ENCODE measurements at places on chromosomes 3 and 15. TPM values are rescaled to one million over a fixed set of nuclear protein-coding genes. Genes with fewer than 3 reads are reported as not detected.

DNA sequence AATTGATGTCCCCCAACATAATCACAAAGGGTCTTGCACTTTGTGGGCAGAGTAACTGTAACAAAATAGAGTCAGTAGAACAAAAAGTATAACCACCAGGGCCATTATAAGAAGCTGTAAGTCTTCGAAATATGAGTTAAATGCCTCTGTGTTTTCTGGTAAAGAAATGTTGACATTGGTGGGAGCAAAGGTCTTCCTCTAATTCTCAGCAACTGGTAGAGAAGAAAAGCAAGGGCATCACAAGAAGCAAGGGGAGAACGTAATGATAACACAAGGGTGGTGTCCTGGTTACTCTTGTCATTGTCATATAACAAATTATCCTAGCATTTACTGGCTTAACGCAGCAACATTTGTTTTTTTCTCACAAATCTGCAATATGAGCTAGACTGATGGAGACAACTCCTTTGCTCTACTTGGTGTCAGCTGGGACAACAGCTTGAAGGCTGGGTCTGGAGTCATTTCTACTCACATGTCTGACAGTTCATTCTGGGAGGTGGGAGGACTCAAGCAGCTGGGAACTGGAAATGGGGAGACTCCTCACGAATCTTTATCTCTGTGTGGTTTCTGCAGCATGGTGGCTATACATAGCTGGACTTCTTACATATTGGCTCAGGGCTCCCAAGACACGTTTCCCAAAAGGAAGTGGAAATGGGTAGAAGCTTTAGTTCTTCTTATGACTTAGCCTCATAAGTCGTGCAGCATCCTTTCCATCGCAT, 20.2 kb downstream of the DNAJB11 start:
- H3K4me3 ChIP-seq: no peak overlapping the region
- no peaks in the 10 kb centered on the region for H3K4me1 ChIP-seq
- H3K36me3 ChIP-seq: no peaks in the 10 kb centered on the region
- no peak overlapping the region for H3K27ac ChIP-seq
- DNase-seq: no peak

FBLN2 gene
- total RNA-seq: 94.3 TPM

SLC25A38 gene
- total RNA-seq: 20.6 TPM

GRCh38 chr3:18499301-18499700, 74.2 kb upstream of the SATB1 start:
- H3K36me3 ChIP-seq: no peaks in the 10 kb centered on the region
- no peak overlapping the region for H3K27ac ChIP-seq
- no peak overlapping the region for H3K4me3 ChIP-seq
- H3K27me3 ChIP-seq: no peaks in the 10 kb centered on the region
- no peaks in the 10 kb centered on the region for H3K4me1 ChIP-seq

DNA sequence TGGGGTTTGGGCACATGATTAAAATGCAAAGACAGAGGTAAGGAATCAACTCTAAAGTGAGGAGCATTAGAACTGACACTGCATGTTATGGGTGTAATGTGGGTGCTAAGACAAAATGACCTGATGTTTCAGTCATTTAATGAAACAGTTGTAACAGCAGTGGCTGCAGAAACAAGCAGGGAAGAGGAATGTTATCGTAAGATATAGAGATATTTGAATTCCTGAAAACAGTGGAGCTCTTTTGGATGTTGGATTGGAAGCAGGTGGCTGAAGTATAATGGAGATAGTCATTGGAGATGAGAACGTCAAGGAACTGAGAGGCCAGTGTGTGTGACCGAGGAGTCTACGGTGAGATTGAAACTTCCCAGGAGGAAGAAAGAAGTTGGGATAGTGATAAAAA, 1065.2 kb downstream of the ZPLD1 start:
- no peak overlapping the region for H3K4me3 ChIP-seq
- H3K27me3 ChIP-seq: no peaks in the 10 kb centered on the region
- H3K36me3 ChIP-seq: no peaks in the 10 kb centered on the region
- no peak for DNase-seq

- no peak for DNase-seq
- no peaks in the 10 kb centered on the region for H3K36me3 ChIP-seq
- no peak overlapping the region for H3K27ac ChIP-seq
- H3K27me3 ChIP-seq: no peaks in the 10 kb centered on the region
- no peaks in the 10 kb centered on the region for H3K4me1 ChIP-seq
- no peak overlapping the region for H3K4me3 ChIP-seq
These were observed 29.8 kb upstream of the SLC25A36 start for GRCh38 chr3:140911822-140912221.

GRCh38 chr3:162217647-162218046, 721.0 kb downstream of the OTOL1 start:
- no peak overlapping the region for H3K27ac ChIP-seq
- no peak for DNase-seq
- H3K27me3 ChIP-seq: no peaks in the 10 kb centered on the region
- H3K36me3 ChIP-seq: no peaks in the 10 kb centered on the region
- H3K4me3 ChIP-seq: no peak overlapping the region

MOBP gene
- total RNA-seq: not detected

DNA sequence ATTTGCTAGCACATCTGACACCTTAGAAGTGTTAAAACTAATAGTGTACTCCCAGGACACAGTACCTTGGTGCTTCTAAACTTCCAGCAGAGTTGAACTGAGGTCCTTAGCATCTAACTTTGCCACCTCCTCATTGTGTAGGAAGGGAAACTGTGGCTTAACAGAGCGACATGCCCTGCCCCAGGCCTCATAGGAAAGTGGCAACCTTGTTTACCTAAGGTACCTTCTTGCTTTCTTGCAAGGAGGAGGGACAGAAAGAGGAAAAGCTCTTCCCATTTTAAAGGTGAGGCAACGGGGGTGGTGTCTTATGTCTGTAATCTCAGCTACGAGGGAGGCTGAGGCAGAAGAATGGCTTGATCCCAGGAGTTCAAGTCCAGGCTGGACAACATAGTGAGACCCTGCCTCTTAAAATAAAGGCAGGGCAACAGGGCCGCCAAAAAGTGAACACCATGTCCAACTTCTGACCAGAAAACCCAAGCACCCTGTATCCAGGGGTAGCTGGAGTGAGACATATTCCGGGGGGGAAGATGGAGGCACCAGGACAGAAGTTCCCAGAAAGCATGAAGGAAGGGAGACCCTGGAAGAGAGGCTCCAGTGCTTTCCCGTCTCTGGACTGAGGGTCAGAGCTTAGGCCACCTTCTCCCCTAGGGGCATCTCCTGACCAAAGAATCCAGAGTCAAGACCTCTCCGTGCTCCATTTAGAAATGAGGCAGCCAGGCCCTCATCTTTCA, 540 bp upstream of the KLHL40 start:
- no peak for DNase-seq
- no peaks in the 10 kb centered on the region for H3K36me3 ChIP-seq
- peak overlapping the region; percentile 77 for H3K27ac ChIP-seq
- peaks cover 30% of the 10 kb centered on the region for H3K4me1 ChIP-seq

ITIH4 gene
- 5.9 TPM for total RNA-seq

CPEB1 gene
- 10.6 TPM for total RNA-seq

DNA sequence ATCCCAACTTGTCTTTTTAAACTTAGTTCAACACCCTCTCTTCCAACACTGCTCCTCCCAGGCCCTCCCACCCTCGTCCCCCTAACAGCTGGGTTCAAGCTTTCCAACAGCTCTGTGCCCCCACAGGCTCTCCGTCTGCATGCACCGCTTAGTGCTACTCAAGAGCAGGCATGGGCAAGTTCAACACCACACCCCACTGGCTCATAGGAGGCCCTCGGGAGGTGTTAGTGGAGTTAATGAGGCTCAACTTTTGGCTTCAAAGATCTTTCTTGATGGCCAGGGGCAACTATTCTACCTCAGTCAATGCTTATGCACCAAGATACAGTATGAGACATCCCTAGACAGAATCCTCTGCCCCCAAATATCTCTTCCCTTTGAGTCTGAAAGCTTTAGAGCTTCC, 114.4 kb downstream of the ANP32A start:
- no peak for DNase-seq
- no peaks in the 10 kb centered on the region for H3K36me3 ChIP-seq
- no peak overlapping the region for H3K27ac ChIP-seq
- no peaks in the 10 kb centered on the region for H3K27me3 ChIP-seq
- H3K4me3 ChIP-seq: no peak overlapping the region

- DNase-seq: no peak
- H3K36me3 ChIP-seq: no peaks in the 10 kb centered on the region
- peak overlapping the region; percentile 22 for H3K4me3 ChIP-seq
- H3K4me1 ChIP-seq: peaks cover 9% of the 10 kb centered on the region
- H3K27ac ChIP-seq: no peak overlapping the region
These were observed 822 bp downstream of the ST8SIA2 start for GRCh38 chr15:92394309-92395097.

CAPN3 gene
- 18.4 TPM for total RNA-seq

SENP5 gene
- total RNA-seq: 50.6 TPM

DNA sequence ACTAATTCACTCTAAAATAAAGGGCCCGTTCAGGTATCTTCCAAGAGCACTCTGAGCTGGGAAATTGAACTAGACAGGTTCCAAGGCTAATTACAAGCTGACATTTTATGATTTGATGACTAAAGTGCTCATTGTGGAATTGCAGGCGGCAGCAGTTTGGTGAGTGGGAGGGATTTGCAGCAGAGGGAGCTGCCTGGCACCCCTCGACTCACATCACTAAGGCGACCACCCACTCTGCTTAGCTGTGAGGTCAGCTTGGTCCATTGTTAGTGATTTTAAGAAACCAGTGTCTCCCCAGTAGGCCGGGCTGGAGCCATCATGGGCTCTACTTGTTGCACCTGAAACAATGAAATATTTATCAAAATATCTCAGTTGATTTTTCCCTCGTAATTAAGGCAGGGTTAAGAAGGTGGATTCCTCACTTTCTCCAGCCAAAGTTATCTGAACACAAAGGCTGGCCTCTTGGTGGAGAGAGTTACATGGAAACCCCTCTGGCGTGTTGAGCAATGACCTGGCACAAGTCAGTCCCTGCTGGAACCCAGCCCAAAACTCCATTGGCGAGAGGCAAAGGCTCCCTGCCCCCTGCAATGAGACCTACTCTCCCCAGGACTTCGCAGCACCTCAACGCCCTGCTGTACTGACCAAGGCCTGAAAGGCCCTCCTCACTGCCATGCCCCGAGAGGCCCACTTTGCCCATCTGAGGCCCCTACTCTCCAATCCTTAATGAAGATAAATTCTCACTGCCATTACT, 65.0 kb upstream of the ATP2B2 start:
- H3K36me3 ChIP-seq: no peaks in the 10 kb centered on the region
- DNase-seq: no peak
- H3K4me3 ChIP-seq: no peak overlapping the region
- no peaks in the 10 kb centered on the region for H3K27me3 ChIP-seq
- H3K4me1 ChIP-seq: no peaks in the 10 kb centered on the region
- no peak overlapping the region for H3K27ac ChIP-seq

GRK7 gene
- total RNA-seq: 0.98 TPM

DNA sequence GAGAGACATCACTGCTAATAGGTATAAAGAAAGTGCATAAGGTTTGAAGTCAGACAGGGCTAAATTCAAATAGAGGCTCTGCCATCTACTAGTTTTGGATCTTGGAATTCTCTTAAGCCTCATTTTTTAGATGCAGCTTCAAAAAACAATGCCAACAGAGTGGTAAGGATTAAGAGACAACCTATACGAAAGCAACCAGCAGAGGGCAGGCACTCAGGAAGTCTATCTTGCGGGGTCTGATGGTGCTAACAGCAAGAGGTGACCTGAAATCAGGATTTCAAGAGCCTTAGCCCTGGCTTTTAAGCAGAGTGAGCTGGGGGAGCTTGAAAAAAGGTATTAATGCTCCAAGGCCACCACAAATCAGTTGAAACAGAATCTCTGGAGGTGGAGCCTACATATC, 40.7 kb downstream of the LDHAL6B start:
- H3K4me1 ChIP-seq: no peaks in the 10 kb centered on the region
- H3K4me3 ChIP-seq: no peak overlapping the region
- no peak for DNase-seq
- H3K27ac ChIP-seq: no peak overlapping the region
- H3K36me3 ChIP-seq: no peaks in the 10 kb centered on the region

DNA sequence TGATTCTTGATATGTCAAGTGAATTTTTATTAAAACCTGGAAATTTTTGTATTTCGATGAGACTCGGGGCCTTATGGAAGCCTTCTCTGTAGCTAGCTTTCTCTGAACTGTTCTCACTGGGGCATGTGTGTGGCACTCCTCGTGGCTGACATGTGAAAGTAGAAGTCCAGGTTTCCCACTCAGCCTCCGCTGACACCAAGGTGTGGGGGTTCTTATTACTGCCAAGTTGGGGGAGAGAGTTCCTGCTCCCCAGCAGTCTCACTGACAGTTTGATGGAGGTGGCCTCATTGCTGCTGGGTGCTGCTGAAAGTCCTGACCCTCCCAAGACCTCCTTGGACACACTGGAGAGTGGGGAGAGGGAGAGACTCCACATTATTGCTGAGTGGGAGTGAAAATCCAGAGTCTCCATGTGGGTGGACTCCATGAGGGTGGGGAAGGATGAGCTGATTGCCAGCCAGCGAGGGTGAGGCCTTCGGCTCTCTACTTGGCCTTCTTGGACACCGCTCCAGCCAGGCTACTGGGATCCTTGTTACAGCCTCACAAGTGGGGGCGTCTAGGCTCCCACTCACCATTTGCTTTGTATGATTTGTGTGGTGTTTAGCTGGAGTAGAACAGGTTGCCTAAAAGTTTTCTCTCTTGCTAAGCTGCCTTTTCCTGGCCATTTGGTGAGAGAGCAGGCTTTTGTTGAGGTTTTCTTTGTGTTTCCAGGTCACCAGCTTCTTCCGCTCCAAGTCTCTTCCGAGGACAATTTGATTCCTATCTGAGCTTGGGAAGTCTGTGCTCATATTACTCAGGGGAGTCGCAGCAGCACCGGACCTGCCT, 64.1 kb downstream of the LSM3 start:
- H3K36me3 ChIP-seq: no peaks in the 10 kb centered on the region
- peak; percentile 65 for DNase-seq
- no peaks in the 10 kb centered on the region for H3K4me1 ChIP-seq
- no peak overlapping the region for H3K27ac ChIP-seq
- no peak overlapping the region for H3K4me3 ChIP-seq

HYAL2 gene
- 173 TPM for total RNA-seq

DNA sequence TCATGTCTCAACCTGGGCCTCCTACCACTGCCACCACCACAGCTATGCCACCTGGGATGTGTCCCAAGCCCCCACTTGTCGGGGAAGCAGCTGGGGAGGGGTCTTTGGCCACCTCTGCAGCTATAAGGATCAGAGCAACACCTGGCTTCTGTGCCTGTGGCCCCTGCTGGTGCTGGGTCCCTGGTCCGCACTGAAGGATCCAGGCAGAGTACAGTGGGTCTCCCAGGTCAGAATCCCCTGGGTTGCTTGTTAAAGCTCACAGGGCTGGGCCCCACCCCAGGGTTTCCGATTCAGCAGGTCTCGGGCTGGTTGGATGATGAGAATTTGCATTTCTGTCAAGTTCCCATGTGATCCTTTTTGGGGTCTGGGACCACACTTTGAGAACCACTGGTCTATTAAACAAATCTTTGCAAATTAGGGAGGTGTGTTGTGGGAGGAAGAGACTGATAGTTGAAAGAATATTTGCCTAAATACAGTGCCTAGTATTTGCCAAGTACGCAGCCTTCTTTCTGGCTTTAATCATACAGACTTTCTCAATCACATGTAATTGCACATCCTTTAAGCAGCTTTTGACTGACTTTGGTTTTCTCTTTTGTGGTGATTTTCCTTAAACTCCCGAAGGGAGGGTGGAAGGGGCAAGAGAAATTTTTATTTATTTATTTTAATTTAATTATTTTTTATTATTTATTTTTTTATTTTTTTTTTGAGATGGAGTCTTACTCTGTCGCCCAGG, 127.3 kb downstream of the IGF1R start:
- H3K27me3 ChIP-seq: no peaks in the 10 kb centered on the region
- peaks cover 68% of the 10 kb centered on the region for H3K4me1 ChIP-seq
- H3K4me3 ChIP-seq: no peak overlapping the region
- no peak overlapping the region for H3K27ac ChIP-seq

GRCh38 chr3:127101411-127102187, 91.3 kb upstream of the PRR23E start:
- H3K27me3 ChIP-seq: no peaks in the 10 kb centered on the region
- no peaks in the 10 kb centered on the region for H3K4me1 ChIP-seq
- no peak overlapping the region for H3K4me3 ChIP-seq

OCA2 gene
- 0.25 TPM for total RNA-seq
